ENCODE measurements at places on chromosomes 7 and 10.

- no peak for DNase-seq
Measured at GRCh38 chr7:105413887-105414437, 25.2 kb upstream of the SRPK2 start.

- no peak for DNase-seq
Measured at GRCh38 chr7:146960773-146961391, 844.3 kb downstream of the CNTNAP2 start.

DNA sequence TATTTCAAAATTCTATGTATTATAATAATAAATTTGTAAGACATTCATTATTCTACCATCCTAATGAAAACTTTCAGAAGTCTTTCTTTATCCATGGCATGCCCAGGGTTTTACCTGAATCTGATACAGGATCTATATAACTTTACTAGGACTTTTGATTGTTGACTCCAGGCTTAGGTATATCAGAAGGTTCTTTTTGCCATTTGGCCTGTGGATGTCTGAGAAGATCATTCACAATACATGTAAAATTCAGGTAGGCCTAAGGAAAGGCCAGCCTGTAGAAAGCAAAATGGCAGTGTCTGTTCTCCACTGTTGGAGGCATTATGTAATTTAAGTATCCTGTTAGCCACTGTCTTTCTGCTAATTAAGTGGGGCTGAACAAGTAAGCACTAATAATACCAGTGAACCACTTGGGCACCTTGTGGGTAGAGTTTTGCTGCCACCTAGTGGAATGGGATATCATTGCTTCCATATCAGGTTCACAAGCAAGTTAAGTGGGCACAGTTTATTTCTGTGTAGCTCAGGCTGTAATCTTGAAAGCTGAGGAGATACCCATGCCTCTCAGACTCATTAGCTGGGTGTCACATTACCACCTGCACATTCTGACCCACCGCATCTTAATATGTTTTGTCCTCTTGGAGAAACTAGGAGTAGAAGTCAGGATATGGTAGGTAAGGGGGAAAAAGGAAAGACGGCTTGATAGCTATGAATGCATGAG is 105.5 kb downstream of the SEPTIN7 start:
- no peak for DNase-seq

DNA sequence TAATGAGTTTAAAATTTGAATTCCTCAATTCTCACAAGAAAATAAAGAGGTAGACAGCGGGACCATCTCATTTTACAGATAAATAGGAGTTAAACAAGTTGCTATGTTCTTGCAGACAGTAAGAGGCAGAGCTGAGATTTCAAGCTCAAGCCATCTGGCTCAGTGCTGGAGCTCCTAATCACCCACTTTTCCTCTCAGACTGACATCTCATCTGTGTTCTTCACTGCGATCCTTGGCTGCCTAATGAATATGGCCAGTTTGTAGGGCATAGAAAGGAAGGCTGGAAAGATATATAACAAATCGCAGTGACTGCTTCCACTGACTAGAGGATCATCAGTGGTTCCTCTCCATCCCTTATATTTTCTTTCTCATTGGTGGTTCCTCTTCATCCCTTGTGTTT is 151.2 kb downstream of the MPP7 start:
- DNase-seq, result no peak

DNA sequence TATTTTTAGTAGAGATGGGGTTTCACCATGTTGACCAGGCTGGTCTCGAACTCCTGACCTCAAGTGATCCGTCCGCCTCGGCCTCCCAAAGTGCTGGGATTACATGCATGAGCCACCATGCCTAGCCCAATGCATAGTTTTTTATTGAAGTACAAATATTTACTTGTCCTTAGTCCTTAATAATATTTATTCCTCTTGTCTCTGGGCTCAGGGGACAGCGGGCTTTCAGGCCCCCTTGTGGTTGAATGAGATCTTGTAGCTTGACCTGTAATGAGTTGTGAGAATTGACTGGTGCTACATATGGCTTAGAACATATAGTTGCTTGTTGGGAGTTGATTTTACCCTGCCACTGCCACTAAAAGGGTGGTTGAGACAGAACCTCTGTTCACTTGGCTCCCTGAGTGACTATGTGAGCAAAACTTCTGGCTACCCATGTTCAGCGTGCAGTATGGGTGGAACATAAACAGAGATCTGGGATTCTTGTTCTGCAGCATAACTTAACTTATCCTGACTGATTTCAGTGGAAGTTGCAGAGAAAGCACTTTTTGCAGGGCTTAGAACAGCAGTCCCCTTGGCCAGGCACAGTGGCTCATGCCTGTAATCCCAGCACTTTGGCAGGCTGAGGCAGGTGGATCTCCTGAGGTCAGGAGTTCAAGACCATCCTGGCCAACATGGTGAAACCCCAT is 14.9 kb downstream of the CCL26 start:
- no peak for DNase-seq

DNA sequence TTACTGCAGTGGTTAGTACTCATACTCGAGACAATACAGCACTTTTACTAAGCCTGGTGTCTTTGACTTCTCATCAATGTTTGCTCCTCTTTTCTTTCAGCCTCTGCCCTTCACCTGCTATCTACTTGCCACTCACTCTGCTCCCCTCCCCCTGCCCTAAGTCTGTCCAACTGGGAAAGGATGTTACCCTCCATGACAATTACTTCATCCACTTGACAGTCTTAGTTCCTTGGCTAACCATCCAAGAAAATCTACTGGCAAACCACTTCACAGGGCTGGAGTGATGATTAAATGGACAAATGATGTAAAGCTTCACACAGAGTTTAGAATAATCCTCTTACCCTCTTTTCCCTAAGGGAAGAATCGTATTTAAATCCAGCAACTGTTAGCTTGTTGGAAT is 8.2 kb upstream of the DLD start:
- DNase-seq, result no peak

GRCh38 chr7:98703916-98704315 is 86.8 kb downstream of the NPTX2 start:
- DNase-seq, result no peak

DNA sequence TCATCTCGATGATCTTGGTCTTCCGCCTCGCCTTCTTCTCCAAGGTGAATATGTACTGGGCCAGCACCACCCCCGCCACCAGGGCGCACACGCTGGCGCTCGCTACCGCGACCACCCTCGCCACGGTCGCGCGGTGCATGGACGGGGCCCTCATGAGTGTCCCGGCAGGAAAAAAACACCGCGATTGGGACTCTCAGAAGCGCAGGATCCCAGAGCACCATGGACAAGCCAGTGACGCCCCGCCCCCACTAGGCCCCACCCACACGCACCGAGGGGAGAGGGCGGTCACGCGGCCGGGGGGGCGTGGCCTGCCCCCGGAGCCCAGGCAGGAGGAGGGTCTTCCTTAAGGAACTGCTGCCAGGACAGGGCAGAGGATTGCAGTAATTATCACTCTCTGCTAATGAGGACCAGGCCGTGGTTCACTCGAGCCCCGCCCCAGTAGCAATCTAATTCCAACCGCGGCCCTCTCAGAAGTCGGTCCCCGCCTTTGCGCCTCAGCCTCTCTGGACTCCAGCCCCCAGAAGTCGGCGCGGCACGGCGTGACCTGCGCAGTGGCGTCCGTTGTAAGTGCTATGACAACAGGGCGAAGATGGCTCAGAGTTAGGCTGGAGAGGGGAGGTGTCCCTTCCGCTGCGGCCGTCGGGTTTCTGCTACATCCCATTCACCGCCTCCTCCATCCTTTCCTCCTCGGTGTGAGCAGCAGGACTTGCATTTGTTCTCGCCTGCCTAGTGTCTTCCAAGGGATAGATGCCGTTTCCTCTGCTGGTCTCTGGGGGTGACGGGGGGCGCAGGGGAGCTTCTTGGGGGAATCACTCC is at the start of gene BBS9:
BBS9 (plus strand) TSS at position 575 of the 816 bp plus-strand sequence. CDS start 16,689 bp downstream, outside the sequence.
- DNase-seq, result peak; percentile 98

DNA sequence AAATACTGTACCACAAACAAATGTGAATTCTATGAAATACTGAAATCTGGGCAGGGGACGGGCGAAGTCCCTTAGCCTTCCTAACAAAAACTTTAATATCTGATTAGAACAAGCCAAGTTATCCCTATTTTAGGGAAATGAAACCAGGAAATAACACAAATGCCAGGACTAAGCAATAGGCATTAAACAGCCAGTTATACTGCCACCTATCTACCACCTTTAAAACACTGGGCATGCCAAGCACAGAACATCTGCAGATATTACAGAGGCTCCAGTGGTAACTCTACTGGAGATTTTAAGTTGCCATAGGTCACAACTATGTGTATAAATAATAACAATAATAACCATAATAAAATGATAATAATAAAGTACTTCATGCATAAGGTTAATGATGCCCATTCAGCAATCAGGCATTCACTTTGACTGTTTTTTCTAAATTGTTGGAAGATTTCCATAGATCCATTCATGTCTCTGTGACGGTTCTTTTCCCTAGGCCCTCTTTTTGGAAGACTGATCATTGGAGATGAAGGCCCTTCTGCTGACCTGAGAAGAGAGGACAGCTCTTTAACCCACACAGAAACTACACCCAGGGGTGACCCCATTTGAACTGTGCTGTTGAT is 195.7 kb downstream of the CACNA2D1 start:
- no peak for DNase-seq

DNA sequence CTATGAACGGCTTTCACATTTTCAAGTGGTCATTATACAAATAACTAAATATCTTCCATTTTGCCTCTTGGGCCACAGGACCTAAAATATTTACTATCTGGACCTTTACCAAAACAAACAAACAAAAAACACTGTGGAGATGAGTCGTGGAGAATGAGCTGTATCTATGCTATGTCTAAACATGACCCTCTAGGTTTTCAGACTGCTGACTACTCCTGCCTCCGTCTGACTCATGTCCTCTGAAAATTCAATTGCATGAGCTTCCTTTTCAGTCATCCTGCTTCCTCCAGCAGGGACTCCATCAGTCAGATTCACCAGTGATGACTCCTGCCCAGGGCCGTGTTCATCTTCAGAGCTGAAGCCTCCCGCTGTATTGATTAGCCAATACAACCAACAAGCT is 96.8 kb downstream of the COL28A1 start:
- DNase-seq, result no peak

DNA sequence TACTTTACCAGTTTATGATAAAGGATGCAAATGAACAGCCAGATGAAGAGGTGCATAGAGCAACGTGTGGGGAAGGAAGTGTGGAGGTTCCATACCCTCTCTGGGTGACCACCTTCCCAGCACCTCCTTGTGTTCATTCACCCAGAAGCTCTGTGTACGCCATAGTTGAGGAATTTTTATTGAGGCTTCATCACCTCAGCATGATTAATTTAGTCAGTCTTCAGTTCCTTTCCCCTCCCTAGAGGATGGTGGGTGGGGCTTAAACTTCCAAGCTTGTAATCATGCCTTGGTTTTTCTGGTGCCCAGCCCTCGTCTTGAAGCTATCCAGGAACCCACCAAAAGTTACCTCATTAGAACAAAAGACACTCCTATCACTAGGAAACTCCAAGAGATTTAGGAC is 162.7 kb downstream of the PLCE1 start:
- no peak for DNase-seq

DNA sequence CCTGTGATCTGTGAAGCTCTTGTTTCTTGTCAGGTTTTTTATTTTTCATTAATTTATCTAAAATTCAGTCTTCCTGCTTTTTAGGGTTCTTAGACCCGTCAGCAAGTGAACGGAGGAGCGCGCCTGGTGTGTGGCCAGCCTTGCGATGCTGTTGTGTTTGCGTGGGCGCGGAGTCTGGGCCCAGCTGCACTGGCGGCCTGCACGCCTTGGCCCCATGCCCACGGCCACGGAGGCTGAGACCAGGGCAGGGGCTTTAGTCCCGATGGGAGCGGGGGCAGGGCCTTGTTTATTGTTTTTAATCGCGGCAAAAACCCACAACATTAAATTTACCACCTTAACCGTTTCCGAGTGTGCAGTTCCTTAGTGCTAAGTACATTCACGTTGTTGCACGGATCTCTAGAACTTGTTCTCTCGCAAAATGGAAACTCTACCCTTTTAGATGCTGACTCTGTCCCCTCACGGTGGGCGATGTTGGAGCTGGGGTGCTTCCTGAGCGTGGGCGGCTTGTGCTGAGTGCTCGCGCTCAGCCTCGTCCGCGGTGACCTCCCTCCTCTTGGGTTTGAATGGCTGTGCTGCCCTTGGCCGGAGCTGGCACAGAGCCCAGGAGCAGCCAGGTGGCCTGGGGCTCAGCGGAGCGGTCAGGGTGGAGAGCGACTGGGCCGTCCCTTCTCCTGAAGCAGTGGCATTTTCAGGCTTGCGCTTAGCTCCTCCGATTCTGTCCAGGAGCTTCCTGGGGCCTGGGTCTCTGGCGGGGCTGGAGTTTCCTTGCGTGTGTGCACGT is 69.1 kb downstream of the INPP5A start:
- DNase-seq, result peak; percentile 82

GRCh38 chr7:88395715-88396114 is 89.0 kb upstream of the STEAP4 start:
- DNase-seq, result no peak

DNA sequence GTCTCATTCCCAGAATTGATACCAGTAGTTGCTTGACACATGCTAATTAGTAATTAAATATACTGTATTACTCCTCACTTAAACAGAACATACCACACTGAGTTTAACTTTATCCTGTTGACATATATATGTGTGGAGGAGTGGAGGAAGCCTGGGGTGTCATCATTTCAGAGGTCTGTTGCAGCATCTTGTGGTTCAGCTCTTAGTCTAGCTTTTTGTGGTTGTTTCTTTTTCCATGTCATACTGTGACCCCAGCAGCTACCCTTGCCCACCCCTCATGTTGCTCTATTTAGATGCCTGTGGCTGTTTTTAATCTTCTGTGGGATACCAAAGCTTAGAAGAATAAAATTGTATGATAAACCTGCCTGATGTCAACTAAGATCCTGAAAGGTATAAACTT is 875.4 kb downstream of the LRMDA start:
- no peak for DNase-seq

DNA sequence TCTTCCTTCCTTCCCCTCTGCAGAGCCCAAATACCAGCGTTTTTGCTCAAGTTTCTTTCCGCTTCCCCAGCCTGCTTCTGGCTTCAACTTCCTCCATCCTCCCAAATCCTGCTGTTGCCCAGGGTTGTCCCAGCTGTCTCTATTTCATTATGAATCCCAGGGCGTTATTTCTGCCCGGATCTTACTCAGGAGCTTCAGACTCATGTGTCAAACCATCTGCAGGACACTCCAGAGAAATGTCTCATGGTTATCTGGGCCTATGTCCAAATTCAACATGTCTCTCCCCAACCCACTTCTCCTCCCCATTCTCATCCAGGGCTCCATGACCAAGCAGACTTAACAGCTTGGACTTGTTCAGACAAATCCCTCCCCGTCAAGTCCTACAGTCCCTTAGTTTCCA is 15.6 kb downstream of the ARHGAP22 start:
- no peak for DNase-seq

- DNase-seq, result peak; percentile 81
Measured at GRCh38 chr7:47581804-47582763, at the start of gene TNS3. TSS of gene TNS3 (minus strand) at chr7:47582111. CDS start at chr7:47439636, 142,475 bp downstream.

All from posterior vena cava (tissue), 2 donors.